ENCODE measurements at places on chromosomes 11 and 22.

GRCh38 chr22:29670626-29671025 lies 49.2 kb upstream of the CABP7 start:
- no peak for DNase-seq

DNA sequence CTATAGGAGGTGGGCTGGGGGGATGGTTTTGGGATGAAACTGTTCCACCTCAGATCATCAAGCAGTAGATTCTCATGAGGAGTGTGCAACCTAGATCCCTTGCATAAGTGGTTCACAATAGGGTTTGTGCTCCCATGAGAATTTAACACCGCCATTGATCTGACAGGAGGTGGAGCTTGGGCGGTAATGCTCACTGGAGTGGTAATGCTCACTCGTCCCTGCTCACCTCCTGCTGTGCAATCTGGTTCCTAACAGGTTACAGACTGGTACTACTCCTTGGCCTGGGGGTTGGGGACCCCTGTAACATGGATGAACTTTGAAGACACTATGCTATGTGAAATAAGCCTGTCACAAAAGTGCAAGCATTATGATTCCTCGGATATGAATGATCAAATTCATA lies 87.0 kb upstream of the CLNS1A start:
- no peak for DNase-seq

GRCh38 chr22:30865656-30866055 lies 102.9 kb downstream of the MORC2 start:
- DNase-seq: no peak

DNA sequence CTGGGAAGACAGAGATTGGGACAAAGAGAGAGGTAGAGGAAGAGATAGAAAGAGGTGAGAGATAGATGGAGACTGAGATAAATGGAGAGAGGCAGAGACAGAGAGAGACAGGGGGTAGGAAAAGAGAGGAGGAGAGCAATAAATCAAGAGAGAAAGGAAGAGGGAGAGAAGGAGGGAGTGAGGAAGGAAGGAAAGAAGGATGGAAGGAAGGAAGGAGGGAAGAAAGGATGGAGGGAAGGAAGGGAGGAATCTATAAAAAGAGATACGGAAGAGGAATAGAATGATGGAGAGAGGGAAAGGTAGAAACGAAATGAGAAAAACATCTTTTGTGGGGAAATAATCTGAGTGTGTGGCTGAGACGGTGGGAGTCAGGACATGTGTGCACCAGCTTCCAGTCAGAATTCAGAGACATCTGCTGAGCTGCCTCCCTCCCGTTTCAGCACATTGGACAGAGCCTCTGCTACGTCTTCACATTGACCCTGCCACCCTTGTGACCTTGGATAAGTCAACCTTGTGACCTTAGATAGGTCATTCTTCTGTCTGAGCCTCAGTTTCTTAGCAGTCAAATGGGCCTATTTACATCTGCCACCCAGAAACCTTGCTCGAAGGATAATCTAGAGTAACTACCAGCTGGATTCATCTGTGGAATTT lies 417.8 kb downstream of the MIAT start:
- no peak for DNase-seq

DNA sequence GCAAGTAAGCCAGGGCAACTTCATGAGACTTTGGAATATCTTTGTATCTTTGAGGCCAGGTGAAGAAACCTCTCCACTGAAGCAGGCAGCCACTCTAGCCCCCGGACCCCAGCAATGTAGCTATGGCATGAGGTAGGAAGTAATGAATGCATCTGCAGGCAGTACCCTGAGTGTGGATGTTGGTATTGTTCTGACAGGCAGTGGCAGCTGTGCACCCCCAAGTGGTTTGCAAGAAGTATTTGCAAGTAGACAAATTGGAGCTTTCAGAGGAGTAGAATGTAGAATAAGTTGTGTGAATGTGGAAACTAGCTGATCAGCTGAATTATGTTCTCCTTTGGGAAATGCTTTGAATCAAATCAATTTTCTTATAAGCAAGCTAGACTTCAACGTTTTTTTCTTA lies 194.4 kb upstream of the PGR start:
- no peak for DNase-seq

- no peak for DNase-seq
These were observed 215.7 kb upstream of the CTSC start for GRCh38 chr11:88553204-88553603.

DNA sequence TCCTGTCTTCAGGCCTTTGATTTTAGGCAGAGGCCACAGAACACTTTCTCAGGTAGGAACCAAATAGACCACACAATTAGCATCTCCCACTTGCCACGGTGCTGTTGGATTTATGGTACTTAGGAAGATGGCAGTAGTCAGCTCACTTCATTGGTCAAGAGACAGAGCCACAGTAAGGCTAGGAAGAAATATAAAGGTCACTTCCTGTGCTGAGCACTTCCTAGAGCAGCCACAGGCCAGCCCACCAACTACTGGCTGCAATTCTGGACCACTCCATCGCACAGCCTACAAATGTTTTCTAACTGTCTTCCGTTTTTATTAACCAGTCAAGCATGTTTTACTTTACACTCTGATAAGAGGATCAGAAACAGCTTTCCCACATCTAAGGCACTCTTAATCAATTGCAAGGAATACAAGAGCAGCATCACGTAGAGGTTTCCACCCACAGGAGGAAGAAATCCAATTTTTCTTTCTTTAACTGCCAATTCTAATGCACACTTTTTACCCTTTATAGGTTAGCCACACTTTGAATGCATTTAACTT lies 54.7 kb downstream of the ABTB2 start:
- no peak for DNase-seq

All from NCI-H526 treated with DMSO at 0.1 percent for 48 hours (cell line).